Tibial artery (tissue), 4 donors: ENCODE measurements at places on chromosomes 7 and 10.

- no peak overlapping the region for H3K27ac ChIP-seq
- no peaks in the 10 kb centered on the region for H3K27me3 ChIP-seq
- DNase-seq = no peak
- no peak overlapping the region for H3K4me3 ChIP-seq
Measured at GRCh38 chr10:124037286-124037685, 56.1 kb downstream of the CHST15 start.

GRCh38 chr10:33174674-33175434 is 159.6 kb downstream of the NRP1 start:
- peaks cover 16% of the 10 kb centered on the region for H3K4me1 ChIP-seq
- H3K27ac ChIP-seq = no peak overlapping the region
- no peak overlapping the region for H3K4me3 ChIP-seq
- no peaks in the 10 kb centered on the region for H3K36me3 ChIP-seq

DNA sequence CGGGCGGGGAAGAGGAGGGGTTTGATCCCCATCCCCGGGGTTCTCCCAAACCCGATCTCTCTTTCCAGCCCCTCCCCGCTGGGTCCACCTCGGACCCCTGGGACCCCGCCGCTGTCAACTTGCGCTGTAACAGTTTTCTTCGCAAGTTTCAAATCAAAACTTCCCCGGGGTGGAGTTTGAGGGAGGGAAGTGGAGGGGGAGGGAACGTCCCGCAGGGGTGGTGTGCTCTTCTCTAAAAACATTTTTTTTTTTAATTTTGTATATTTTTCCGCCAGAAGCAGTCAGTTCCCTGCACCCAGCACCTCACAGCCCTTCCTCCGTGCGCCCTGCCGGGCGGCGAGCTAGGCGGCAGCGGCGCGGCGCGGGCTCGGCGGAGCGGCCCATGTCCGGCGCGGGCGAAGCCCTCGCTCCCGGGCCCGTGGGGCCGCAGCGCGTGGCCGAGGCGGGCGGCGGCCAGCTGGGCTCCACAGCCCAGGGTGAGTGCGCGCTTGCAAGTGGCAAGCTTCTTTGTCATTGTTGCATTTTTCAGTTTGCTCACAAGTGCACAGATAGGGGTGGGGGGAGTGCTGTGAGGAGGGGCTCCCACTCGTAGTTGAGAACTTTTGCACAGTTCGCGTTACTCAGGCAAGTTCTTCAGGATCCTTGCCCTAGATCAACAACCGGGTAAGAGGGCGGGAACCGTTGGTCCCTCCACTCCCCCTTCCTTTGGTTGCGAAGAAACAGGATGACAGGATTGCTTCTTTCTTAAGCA is 933 bp downstream of the MDFIC start:
- H3K27ac ChIP-seq = peak overlapping the region; percentile 93
- peak; percentile 51 for DNase-seq
- peak overlapping the region; percentile 71 for H3K4me3 ChIP-seq
- H3K4me1 ChIP-seq = no peaks in the 10 kb centered on the region
- no peaks in the 10 kb centered on the region for H3K27me3 ChIP-seq

GRCh38 chr7:117505238-117505637 is 25.4 kb downstream of the CFTR start:
- DNase-seq = no peak
- H3K27ac ChIP-seq = no peak overlapping the region
- H3K27me3 ChIP-seq = no peaks in the 10 kb centered on the region
- H3K36me3 ChIP-seq = no peaks in the 10 kb centered on the region
- H3K4me1 ChIP-seq = no peaks in the 10 kb centered on the region

GRCh38 chr10:43099928-43100327 is 23.1 kb downstream of the RET start:
- DNase-seq = no peak
- no peak overlapping the region for H3K27ac ChIP-seq
- no peaks in the 10 kb centered on the region for H3K36me3 ChIP-seq
- no peak overlapping the region for H3K4me3 ChIP-seq

DNA sequence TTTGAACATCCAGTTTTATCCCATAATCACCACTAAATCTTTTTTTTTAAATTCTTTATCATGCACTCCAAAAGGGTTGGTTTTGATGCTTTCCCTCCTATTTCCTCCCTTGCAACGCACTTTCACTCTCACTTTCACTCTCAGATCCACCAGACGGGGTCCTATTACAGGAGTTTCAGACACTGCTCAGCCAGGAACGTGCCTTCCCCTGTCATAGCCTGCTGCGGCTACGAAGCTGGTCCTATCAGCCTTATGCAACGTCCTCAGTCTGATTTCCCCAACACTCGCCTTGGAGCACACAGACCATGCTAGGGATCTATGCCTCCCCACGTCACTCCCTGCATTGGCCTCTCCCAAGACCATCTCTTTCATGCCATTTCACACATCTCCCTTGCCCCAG is 23.4 kb downstream of the ZPBP start:
- DNase-seq = no peak
- H3K4me3 ChIP-seq = peak overlapping the region; percentile 56
- no peaks in the 10 kb centered on the region for H3K4me1 ChIP-seq

GRCh38 chr10:24843256-24843655 is 109.2 kb downstream of the PRTFDC1 start:
- H3K36me3 ChIP-seq = no peaks in the 10 kb centered on the region
- no peak overlapping the region for H3K4me3 ChIP-seq
- no peaks in the 10 kb centered on the region for H3K27me3 ChIP-seq
- H3K27ac ChIP-seq = no peak overlapping the region
- no peaks in the 10 kb centered on the region for H3K4me1 ChIP-seq
- DNase-seq = no peak

DNA sequence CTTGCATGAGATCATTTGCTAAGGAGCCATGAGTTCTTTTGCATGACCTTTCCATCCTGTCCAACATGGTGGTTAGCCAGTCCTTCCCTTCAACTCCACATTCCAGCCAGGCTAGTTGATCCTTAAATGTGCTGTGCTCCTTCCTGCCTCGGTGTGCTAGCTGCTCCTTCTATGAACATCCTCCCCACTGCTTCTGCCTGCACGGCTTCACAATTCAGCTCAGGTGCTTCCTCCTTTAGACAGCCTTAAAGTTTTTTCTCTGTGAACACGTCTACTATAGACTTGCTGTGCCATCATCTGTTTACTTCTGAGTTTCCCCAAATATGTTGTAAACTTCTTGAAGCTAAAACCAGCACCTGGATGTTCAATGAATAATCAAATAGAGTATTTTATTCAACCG is 95.5 kb downstream of the OTUD1 start:
- no peak for DNase-seq
- no peak overlapping the region for H3K4me3 ChIP-seq
- no peaks in the 10 kb centered on the region for H3K4me1 ChIP-seq
- no peaks in the 10 kb centered on the region for H3K36me3 ChIP-seq
- no peak overlapping the region for H3K27ac ChIP-seq
- peaks cover 3% of the 10 kb centered on the region for H3K27me3 ChIP-seq

- H3K27ac ChIP-seq = no peak overlapping the region
- H3K4me1 ChIP-seq = peaks cover 10% of the 10 kb centered on the region
- H3K27me3 ChIP-seq = peaks cover 49% of the 10 kb centered on the region
- DNase-seq = no peak
- no peaks in the 10 kb centered on the region for H3K36me3 ChIP-seq
Measured at GRCh38 chr10:132832186-132832969, 46.4 kb upstream of the NKX6-2 start.

GRCh38 chr10:47372726-47373125 is 11.4 kb downstream of the ZNF488 start:
- H3K4me3 ChIP-seq = no peak overlapping the region
- DNase-seq = peak; percentile 20
- H3K27me3 ChIP-seq = peaks cover under 1% of the 10 kb centered on the region

DNA sequence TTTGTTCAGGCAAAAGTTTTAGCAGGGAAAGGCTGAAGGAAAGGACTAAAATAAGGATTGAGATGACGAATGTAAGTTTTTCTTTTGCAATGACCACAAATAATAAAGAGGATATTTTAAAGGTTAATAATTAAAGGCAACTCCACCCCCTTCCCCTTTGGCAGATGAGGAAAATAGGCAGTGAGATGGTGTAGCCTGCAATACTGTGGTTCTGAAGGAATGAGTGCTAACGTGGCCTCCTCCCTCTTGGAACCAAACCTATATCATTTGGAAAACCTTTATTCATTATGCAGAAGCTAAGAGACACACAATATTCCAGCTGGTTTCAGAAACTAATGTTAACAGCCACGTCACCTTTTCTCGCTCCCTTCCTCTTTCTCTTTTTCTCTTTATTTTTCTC is 70.9 kb upstream of the COL1A2 start:
- H3K27ac ChIP-seq = peak overlapping the region; percentile 35
- no peaks in the 10 kb centered on the region for H3K4me1 ChIP-seq
- DNase-seq = no peak
- H3K4me3 ChIP-seq = no peak overlapping the region

DNA sequence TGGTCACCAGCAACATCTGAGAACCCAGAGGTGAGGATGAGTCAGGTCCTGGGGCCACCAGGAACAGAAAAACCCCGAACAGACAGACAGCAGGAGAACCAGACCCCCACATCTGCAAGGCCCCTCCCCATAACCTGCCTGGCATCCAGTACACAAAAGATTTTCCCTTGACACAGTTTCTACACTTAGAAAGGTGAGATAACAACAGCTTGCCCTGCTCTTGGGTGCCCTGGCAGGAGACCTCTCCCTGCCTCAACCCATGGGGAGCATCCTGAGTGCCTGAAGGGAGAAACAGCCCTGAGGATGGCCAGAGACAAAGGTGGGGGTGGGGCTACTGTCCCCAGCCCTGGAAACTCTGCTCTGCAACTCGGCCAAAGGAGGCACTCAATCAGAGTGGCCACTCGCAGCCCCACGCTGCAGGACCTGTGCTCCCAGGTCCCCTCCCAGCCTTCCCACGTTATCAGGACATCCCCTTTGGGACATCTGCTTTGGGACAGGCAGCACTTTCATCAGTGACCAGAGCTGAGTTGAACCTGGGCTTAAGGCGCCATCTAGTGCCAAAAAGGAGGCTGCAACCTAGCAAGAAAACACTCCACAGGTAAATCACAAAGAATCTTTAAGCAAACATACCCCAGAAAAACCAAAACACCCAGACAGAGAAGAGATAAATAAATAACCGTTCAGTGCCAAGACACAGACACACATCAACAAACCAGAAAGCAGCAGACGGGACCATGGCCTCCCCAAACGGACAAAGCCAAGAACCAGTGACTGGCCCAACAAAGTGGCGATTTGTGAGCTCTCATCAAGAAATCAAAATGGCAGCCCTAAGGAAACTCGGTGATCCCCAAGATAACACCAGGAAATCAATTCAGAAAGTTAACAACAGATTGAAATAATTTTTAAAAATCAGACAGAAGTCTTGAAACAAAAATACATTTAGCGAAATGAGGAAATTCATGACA is 233.7 kb downstream of the PTPRN2 start:
- H3K36me3 ChIP-seq = no peaks in the 10 kb centered on the region
- no peak overlapping the region for H3K4me3 ChIP-seq
- no peak overlapping the region for H3K27ac ChIP-seq
- H3K4me1 ChIP-seq = no peaks in the 10 kb centered on the region

GRCh38 chr7:41691286-41692190 is 11.4 kb downstream of the INHBA start:
- DNase-seq = no peak
- H3K4me3 ChIP-seq = no peak overlapping the region
- H3K27ac ChIP-seq = peak overlapping the region; percentile 95
- H3K4me1 ChIP-seq = peaks cover 34% of the 10 kb centered on the region
- H3K36me3 ChIP-seq = peaks cover 14% of the 10 kb centered on the region
- H3K27me3 ChIP-seq = no peaks in the 10 kb centered on the region

- DNase-seq = no peak
- H3K27ac ChIP-seq = peak overlapping the region; percentile 62
- H3K27me3 ChIP-seq = no peaks in the 10 kb centered on the region
- no peak overlapping the region for H3K4me3 ChIP-seq
- H3K36me3 ChIP-seq = no peaks in the 10 kb centered on the region
- peaks cover 16% of the 10 kb centered on the region for H3K4me1 ChIP-seq
Measured at GRCh38 chr7:91043924-91044645, 220.1 kb upstream of the FZD1 start.

DNA sequence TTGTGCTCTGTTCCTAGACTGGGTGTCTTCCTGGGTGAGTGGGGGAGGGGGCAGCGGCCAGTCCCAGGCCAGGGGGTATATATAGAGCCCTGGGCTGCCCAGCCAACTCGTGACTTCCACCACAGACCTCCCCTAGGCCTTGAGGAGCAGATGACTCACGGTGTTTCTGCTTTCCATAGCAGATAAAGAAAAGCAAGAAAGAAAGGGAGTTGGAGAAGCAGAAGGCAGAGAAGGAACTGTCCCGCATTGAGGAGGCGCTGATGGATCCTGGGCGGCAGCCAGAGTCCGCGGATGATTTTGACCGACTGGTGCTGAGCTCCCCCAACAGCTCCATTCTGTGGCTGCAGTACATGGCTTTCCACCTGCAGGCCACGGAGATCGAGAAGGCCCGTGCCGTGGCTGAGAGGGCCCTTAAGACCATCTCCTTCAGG is 10.1 kb downstream of the CALHM2 start:
- peaks cover 51% of the 10 kb centered on the region for H3K36me3 ChIP-seq
- H3K27me3 ChIP-seq = no peaks in the 10 kb centered on the region
- peaks cover 35% of the 10 kb centered on the region for H3K4me1 ChIP-seq
- no peak overlapping the region for H3K4me3 ChIP-seq

- no peak for DNase-seq
- no peaks in the 10 kb centered on the region for H3K27me3 ChIP-seq
- no peak overlapping the region for H3K27ac ChIP-seq
Measured at GRCh38 chr10:127619546-127620325, 70.6 kb downstream of the NPS start.

GRCh38 chr10:126905776-126906703 is 812 bp downstream of the DOCK1 start:
- H3K36me3 ChIP-seq = no peaks in the 10 kb centered on the region
- no peaks in the 10 kb centered on the region for H3K4me1 ChIP-seq
- peak overlapping the region; percentile 86 for H3K27ac ChIP-seq
- H3K27me3 ChIP-seq = no peaks in the 10 kb centered on the region
- no peak for DNase-seq

DNA sequence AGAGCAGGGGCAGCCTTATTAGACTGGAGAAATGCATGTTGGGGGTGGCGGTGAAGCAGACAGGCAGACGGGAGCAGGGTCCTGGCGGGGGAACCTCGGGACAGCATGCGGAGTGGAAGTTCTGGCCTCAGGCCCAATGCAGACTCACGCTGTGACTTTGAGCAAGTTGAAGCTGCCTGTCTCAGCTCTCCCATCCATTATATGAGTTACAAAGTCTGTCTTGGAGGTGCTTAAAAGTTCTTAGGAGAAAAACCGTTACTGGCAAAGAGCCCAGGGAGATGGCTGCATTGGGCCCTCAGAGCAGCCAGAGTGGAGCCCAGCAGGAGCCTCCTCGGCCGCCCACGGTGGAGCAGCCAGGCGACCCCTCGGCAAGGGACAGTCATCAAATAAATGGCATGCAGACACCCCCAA is 509.5 kb downstream of the PLXNA4 start:
- no peaks in the 10 kb centered on the region for H3K27me3 ChIP-seq
- no peak for DNase-seq
- no peaks in the 10 kb centered on the region for H3K4me1 ChIP-seq
- no peaks in the 10 kb centered on the region for H3K36me3 ChIP-seq
- peak overlapping the region; percentile 76 for H3K27ac ChIP-seq
- H3K4me3 ChIP-seq = no peak overlapping the region
